ENCODE measurements at places on chromosomes 16 and 17.

DNA sequence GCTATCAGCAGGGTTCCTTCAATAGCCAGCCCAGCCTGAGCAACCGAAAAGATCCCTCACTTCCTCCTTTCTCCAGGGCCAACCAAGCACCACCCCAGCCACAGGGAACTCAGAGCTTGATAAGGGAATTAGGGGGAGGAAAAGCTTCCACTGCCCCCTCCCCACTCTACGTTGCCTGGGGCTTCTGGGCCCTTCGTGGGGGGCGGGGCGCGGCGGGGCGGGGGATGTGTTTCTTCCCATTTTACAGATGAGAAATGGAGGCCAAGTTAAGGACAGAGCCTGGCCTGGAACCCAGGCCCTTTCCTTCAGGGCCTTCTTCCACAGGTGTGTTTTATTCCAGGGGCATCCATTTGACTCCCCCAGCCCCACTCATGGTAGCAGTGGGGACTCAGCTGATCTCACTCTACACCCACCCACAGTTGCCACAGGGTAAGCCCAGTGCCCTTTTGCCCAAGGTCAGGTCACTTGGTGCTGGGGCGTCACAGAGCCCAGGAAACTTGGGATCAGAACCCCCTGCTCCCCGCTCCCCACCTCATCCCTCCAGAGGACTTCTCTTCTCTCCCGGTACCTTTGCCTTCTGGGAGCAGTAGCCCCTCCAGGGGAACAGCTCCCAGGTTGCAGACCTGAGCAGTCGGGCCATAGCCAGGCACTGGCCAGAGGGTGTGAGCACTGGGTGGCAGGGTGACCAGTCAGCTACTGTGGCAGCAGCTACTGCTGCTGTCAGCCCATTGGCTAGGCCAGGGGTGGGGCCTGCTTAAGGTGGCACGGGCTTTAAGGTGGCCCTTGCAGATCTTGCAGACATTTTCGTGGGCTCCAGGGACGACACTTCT is at the start of gene LDHD:
TSS of gene LDHD (minus strand) at position 700 of the 830 bp plus-strand sequence. CDS start at position 640, 60 bp downstream.
- DNase-seq = peak; percentile 79

DNA sequence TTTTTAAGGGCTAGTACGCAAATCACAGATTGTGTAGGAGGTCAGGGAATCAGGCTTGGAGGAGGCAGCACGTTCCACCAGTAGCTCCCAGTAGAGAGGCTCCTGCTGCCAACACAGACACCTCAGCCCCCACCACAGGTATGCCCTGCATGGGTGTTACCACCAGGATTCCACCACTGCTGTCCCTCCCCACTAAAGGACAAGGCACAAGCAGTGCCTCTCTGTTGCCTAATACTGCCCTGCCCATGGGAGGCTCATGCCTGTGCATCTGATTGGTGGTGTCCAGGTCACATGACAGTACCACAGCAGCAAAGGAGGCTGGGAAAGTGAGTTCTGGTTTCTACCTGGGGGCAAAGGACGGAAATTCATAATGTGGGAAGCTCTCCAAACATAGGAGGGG is 33.6 kb upstream of the CACNG4 start:
- no peak for DNase-seq

DNA sequence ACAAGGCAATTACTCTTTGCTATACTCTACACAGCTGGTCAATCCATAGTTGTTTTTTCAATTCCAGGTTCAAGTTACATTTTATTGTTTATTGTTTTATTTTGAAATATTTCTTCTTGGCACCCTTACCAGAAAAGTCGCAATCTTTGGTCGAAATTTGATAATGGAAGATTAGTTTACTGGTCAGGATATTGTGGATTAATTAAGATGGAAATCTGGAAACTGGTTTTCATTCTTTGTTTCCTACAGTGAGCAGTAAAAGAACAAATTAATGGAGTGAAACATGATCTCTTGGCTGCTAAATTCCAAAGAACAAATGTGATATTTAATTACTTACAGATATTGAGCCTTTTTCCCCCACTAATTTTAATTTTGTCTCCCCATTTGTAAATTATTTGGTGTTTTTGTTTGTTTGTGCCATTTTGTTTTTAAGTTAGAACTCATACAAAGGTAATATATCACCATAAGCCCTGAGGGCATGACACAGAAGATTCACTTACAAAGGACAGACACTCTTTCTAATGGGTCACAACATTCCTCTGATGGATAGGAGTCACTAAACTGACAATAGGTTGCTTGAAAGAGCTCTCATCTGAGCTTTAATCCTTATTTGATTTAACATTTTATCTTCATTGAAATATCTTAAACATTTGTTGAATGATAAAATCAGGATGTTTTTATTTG is 700.2 kb downstream of the KCNJ2 start:
- no peak for DNase-seq

DNA sequence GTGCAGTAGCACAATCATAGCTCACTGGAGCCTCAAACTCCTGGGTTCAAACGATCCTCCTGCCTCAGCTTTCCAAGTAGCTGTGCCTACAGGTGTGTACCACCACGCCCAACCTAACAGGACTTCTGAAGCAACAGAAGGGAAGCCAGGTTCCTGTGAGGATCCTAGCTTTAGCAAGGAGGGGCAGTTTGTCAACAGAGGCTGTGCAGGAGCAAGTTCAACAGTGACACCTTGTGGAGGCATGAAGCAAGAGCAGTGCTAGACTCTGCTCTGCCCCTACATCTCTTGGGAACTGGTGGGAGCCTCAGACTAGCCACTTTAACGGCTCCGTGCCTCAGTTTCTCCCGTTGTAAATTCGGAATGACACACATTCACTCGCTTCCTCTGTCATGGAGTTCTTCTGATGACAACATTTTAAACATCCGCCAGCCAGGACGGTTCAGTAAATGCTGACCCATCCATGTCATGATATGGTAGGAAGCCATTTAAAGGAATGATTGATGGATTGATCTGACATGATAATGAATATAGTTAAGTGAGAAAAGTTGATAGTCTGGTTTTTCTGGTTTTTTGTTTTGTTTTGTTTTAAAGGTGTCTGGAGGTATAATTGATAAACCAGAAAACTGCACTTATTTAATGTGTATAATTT is 218.7 kb downstream of the MRTFB start:
- DNase-seq = peak; percentile 31

GRCh38 chr16:56195151-56195550 is 3.9 kb downstream of the GNAO1 start:
- DNase-seq = no peak

DNA sequence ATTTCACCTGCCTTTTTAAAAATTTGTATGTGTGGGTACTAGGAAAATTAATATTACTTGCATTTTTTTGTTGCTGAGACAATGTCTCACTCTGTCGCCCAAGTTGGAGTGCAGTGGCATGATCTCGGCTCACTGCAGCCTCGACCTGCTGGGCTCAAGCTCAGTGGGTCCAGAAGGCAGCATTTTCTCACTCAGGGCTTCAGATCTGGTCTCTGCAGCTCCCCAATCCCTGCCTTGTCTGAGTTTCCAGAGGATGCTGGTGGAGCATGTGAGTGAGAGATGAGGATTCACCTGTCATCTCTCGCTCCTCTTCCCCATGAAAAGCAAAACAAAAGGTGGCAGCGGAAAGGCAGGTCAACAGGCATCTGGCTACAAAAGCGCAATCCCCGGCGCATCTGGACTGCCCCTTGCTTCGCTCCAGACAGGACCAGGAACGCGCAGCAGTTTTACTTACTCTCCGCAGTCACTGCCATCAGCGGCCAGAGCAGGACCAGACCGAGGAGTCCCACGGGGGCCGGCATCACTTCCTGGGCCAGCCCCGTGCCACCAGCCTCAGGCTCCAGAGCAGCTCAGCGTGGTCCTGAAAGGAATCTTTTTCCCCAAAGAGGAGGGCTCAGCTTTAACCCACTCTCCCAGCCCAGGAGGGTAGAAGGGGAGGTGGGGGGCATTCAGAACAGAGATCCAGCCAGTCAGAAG is 59.9 kb downstream of the LITAF start:
- no peak for DNase-seq

DNA sequence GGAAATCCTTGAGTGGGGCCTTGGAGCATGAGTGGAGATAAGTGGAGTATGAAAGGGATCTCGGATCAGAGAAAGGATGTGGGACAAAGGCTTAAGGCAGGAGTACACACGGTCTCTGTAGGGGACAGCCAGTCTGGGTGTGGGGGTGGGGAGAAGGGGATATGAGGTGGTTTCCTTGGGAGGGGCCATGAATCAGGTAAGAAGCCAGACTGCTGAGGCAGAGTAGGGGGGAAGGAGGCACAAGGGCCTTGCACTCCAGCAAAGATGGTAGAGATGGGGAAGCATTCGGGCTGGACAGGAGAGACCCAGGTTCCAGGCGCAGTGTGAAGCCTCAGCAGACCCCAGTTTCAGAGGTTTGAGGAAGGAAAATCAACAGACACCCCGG is 1.6 kb downstream of the HSD11B2 start:
- no peak for DNase-seq

- peak; percentile 82 for DNase-seq
Observed at GRCh38 chr17:45640141-45640850, 143.8 kb upstream of the CRHR1 start.

DNA sequence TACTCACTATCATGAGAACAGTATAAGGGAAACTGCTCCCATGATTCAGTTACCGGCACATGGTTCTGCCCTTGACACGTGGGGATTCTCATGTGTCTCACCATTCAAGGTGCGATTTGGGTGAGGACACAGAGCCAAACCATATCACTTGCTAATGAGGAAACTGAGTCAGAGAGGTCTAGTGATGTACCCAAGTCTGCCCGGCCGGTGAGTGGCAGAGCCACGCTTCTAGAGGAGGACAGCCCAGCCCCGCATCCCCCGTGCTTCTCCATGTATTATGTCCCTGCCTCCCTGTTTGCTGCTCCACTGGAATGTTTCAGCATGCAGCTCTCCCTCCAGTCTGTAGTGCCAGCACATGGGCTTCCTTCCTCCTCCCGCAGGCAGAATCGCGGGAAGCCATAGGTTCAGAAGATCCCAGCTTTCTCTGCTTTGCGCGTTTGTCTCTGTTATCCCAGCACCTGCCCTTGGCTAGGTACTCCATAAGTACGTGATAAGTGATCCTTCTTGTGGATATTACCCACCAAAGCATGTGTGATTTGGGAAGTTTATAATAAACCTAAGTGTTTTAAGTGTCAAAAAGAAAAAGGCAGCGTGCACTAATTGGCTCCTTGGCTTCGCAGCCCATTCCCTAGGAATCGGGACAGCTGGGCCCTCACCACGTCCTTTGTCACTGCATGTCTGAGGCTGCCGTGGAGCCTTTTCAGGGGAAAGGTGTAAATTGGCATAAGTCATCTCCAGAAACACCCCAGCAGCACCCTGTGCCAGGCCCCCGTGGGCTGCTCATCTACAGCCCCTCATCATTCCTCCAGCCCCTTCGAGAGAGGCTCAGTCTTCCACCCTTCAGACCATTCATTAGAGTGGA is 103.8 kb downstream of the CLEC16A start:
- no peak for DNase-seq

GRCh38 chr16:4886151-4886550 is 38.9 kb downstream of the UBN1 start:
- no peak for DNase-seq

- DNase-seq = no peak
Observed at GRCh38 chr16:21987498-21987897, 13.4 kb downstream of the PDZD9 start.

- no peak for DNase-seq
Observed at GRCh38 chr16:75102595-75102994, 14.0 kb downstream of the LDHD start.

DNA sequence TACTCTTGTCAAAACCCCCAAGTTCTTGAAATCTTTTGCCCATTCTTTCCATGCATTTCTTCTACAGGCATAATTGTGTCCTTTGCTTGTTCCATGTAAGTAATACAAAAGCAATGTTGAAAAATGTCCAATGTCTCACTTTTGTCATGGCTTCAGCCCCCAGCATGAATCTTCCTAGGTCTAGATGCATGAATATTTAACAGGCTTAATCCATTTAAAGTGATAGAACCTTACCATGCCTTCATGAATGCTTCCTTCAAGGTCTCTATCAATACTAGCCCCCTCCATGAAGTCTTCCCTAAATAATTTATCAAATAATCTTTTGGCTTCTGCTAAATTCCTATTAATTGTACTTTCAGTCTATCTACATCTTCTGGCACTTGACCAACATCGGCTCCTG is 46.1 kb upstream of the ANKFY1 start:
- no peak for DNase-seq

DNA sequence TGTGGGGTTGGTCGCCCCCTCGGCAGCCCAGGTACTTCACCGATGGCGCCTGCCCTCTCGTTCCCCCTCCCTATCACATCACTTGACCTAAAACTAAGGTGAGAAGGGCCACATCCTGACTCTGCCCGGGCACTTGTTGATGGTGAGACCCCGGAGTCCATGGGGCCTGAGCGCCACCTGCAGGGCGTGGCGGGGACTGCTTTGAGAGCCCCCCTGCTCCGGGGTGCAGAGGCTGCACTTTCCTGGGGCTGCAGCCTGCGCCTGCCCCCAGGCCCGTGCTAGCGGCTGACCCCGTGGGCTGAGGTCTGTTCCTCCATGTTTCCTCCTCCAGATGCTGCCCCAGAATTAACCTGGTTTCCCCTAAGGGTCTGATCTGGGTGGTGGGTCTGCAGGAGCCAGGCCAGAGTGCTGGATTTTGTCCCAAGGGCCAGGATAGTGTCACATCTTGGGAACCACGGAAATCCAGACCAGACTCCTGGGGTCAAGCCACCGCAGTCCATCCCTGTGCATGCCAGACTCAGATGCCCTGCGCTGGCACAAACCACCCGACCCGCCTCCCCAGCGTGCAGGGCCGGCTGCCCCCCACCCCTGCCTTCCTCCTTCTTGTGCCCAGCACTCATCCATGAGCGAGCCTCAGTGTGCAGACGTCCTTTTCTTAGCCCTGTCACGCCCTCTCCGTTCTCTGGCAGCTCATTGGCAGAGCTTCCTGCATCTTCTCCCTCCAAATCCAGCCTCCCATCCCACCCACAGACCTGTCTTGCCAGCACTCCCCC is 2.7 kb downstream of the NDUFAF8 start:
- peak; percentile 67 for DNase-seq

DNA sequence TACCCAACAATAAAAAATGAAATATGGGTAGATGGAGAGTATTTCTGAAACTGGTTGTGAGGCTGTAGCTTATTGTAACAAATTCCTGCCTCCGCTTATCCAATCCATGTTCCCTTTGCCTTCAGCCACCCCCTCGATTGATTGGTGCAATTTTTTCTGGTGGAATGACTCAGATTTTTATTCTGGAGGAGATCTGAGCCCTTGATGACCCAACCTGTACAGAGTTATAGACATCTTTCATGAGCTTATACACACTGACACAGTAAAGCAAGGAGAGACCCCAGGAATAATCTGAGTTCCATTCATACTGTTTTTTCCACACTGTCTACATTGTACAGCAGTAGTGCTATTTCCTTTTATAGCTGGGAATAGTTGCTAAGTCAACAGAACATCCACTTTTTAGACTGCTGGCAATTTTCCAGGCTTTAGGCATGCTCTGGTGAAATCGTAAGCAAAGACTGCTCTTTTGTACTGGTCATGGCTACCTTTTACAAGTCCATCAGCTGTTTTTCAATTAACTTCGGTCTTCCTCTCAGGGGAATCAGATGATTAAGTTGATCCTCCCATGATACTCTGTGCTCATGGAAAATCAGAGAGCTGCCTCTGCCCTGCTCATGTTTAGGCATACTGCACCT is 30.1 kb downstream of the CCL4 start:
- DNase-seq = peak; percentile 61

GRCh38 chr17:17305281-17305801 is 2.2 kb downstream of the NT5M start:
- peak; percentile 50 for DNase-seq

All from small intestine (tissue), 16 donors.